ENCODE measurements at places on chromosomes 1 and 21.

DNA sequence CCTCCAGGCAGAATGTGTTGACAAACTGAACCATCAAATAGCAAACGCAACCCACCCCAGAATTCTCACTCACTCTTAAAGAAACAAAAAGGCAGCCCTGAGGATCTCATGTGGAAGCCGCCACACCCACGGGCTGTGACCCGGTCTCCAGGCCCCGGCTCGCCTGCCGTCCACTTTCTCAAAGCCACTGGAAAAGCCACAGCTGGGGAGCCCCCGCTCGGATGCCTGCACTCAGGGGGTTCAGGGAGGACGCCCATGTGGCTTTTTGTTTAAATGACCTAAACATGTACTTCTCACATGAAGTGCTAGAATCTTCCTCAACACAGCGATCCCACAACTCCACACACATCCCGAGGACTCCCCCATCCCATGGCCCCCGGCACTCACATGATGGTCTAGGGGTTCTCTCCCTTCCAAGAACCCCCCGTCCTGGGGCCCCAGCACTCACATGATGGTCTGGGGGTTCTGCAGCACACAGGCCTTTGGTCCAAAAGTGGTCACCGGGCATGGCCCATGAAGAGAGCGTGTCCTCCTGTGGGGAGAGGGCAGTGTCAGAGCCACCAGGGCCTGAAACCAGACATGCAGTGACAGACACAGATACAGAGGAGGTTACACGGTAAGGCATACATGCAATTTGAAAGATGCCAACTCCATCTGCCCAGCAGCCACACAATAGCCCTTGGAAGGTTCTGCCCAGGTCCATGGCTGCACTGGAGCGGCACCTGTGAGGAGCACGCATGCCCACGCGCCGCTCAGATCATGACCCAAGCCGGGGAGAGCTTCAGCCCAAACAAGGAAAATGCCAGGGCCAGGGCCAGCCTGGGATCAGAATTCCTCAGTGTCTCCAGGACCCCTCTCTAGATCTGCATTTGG, 16.5 kb downstream of the NADK start:
- no peak for DNase-seq

- DNase-seq: no peak
Measured at GRCh38 chr1:162284206-162284955, 92.3 kb downstream of the SPATA46 start.

DNA sequence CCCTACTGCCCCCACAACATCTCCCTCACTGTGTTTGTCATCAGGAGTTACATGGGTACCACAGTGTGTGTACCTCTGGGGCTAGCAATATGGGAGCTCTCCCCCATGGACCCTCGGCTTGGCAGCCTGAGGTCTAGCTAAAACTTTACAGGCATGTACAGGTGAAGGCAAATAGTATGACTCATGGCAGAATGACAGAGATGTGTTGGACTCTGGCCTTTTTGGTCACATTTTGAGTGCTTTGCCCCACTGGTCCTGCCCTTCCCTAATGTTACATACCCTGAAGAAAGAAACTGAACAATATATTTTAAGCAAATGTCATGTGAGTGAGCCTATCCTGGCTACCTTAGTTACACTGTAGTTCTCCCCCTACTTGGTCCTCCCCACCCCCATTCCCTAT, 124.0 kb downstream of the NGF start:
- no peak for DNase-seq

GRCh38 chr1:17314491-17314971, 6.5 kb downstream of the PADI4 start:
- DNase-seq: no peak

DNA sequence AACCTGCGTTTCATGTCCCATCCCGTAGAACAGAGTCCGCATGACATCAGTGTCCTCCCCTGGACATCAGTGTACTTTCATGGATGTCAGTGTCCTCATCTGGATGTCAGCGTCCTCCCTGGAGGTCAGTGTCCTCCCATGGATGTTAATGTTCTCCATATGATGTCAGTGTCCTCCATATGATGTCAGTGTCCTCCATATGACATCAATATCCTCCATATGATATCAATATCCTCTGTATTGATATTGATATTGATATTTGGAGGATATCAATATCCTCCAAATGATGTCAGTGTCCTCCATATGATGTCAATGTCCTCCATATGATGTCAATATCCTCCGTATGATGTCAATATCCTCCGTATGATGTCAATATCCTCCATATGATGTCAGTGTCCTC, 284.9 kb downstream of the AJAP1 start:
- no peak for DNase-seq

DNA sequence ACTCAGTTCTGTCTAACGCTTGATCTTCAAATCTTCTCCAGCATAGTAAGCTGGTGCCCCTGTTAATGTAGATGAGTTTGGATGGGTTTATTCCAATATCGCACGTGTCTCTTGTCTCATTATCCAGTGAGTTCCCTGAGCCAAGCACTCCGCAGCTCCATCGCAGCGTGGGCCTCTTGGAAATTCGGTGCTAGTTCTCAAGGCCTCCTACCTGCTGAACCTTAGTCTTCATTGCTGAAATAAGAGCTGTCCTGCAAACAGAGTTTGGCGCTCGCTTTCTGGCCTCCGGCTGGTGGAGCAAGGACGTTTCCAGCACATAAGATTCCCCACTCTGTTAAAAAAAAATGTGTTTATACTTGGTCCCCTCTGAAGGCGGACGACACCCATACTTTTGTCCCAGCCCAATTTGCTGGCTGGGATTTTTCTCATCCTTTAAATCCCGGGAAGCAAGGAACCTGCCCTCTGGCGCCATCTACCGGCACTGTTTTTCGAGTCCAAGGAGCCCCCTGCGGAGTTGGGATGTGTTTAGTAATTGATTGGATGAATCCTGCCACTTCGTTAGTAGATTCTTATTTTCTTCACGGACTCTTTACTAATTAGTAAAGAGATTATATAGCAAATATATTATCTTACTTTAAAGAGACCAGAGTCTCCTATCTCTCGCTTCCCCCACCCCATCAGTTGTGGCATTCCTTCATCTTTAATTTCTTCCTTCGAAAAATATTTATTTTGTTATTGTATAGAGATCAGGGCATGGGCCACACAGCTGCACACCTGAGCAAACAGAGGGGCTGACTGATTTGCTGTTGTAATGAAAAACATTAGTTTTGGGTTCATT, 14.7 kb downstream of the JUN start:
- peak; percentile 18 for DNase-seq

GRCh38 chr1:235852887-235853286, 13.8 kb downstream of the LYST start:
- DNase-seq: no peak

DNA sequence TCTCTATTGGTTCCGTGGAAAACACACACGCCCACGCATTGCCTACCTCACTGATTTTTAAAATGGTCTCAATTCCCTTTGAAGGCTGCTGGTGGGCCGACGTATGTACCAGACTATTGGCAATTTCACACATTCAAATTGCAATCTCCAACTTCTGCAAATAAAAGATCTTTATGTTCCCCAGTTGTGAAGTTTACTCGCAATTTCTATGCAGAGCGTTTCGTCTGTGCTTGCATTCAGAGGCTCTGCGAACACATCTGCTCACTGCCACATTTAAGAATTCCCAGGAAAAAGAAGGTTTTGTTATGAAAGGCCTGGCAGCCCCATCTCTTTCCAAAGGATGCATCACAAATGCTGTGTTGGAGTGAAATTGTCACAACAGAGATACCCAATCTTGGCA, 288.0 kb upstream of the KAZN start:
- DNase-seq: no peak

- no peak for DNase-seq
Measured at GRCh38 chr1:112603012-112603411, 15.9 kb downstream of the ST7L start.

- no peak for DNase-seq
Measured at GRCh38 chr21:31426235-31426797, 82.3 kb upstream of the TIAM1 start.

DNA sequence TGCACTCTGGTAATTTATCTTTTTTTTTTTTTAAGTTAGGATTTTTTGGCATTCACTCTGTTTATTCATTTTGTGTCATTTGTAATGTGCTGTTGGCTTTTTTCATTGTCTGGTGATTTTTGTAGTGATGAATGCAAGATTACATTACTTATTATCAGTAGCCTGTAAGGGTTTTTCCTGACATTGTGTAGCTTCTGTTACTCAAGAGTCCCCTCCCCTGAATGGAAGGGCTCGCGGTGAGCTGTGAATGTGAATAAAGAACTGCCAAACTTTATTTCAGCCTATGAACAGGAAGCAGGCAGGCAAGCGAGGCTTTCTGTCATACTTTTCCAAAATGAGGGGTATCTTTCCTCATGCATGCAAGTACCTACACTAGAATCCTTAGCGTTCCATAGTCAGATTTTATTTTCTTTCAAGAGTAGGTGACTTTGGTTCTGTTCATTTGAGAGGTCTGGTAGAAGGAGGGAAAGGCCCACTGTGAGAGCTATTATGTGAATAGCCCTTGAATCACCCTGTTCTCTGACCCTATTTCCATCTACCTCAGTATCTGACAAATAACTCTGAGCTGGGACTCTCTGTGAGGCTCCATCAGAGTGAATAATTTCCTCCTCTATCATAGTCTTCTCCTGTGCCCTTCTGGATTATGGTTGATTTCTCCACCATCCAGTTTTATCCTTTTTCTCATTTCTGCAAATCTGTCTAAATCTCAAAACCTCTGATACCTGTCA, 114.0 kb downstream of the CD247 start:
- no peak for DNase-seq

DNA sequence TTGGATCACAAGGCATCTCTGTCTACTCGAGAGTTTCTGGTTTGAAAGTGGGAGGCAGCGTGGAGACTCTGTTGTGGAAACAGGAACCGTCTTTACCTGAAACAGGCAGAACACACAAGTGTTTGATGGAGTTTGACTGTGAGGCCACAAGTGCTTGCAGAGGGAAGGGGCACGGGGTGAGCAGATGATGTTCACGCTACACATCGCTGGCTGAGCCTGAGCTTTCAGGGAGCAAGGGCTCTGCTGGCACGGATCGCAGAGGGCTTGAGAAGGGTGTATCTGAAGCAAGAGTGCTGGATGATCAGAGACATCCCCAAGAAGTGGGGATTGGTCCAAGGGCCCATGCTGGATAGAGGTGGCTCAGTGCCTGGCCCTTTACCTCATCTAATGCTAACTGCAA, 59.3 kb downstream of the IGSF21 start:
- DNase-seq: no peak

- no peak for DNase-seq
Measured at GRCh38 chr1:111756124-111756513, 418 bp downstream of the DDX20 start.

DNA sequence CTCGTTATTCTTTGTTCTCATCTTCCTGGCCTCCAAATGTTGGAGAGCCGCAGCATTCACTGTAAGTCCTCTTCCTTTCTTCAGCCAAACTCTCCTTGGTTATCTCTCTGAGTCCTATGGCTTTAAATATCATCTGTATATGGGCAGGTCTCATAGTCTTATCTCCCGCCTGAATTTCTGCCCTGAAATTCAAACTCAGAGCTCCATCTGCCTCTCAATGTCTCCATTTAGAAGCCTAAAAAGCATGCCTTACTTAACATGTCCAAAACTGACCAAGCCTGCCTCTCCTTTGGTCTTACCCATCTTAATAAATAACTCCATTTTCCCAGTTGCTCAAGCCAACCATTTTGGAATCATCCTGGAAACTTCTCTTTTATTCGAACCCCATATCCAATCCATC, 80.7 kb downstream of the DHRS3 start:
- DNase-seq: no peak

DNA sequence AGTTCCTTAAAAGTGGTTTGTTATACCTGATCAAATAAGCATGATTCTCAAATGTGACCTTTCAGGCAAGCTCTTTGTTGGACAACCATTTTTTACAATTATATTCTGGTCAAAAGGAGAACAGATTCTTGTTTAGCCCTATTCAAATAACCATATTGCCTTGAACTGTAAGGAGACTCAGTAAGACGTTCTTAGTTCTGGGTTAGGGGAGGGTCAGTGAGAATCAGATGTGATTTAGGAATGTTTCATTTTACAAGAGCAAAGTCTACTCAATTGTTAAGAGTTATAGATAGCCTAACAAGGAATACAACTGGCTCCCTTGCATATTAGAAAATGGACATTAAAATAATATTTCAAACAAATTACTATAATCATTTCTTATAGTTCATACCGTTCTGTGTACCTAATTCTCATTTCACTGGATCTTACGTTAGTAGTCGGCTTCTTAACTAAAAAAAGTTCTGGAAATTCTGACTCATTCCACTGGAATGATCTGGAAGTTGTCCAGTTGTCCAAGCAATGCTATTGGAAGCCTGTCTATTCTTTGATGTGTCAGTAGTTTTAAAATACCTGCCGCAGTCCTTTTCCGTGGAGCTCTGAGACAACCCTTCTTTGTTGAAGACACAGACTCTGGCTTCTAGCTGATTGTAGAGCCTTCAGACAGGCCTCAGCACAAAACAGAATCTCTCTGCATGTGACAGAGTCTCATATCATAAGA, 88.8 kb downstream of the MAST2 start:
- no peak for DNase-seq

DNA sequence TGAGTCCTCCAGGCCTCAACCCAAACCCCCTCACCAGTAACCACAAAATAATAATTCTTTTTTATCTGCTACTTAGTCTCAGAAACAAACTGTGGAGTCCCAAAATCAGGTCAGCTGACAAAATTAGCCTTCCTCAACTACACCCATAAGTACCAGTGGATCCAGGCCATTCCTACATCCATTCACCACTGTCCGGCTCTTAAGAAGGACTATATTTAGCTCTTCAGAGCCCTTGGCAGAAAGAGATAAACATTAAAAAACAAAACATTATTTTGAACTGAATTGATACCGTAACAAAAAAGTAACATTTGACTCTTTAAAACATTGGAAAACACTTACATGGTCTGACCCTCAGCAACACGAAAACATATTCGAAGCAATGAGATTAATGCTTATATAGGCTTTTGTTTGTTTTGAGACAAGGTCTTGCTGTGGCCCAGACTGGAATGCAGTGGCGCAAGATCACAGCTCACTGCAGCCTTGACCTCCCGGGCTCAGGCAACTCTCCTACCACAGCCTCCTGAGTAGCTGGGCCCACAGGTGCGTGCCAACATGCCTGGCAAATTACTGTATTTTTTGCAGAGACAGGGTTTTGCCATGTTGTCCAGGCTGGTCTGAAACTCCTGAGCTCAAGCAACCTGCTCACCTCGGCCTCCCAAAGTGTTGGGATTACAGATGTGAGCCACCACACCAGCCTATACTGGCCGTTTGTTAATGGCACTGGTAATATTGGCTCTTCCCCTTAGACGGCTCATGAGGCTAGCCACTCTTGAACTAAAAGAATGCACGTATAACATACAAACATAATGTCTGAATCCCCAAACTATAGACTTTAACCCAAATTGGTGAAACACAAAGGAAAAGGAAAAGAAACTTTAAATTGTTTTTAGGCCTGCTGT, 330.7 kb downstream of the SMYD3 start:
- DNase-seq: no peak

GRCh38 chr1:73755649-73756048, 442.3 kb downstream of the LRRIQ3 start:
- DNase-seq: no peak

Data from activated T-cell treated with anti-CD3 and anti-CD28 coated beads for 24 hours (primary cell).